ENCODE measurements at places on chromosomes 7 and 10. TPM values are rescaled to one million over a fixed set of nuclear protein-coding genes. Genes with fewer than 3 reads are reported as not detected.

DNA sequence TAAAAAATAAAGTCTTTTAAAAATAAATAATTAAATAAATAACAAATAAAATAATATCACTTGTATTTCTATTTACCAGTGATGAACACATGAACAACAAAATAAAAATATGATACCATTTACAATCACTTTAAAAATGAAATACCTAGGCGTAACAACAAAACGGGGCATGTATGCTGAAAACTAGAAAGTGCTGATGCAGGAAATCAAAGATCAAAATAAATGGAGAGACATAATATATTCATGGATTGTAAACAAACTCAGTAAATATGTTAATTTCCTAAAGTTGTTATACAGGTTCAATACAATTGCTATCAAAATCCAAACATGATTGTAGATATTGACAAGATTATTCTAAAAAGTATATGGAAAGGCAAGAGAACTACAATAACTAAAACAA is 19.2 kb upstream of the SFTPA2 start:
- DNase-seq = no peak

DNA sequence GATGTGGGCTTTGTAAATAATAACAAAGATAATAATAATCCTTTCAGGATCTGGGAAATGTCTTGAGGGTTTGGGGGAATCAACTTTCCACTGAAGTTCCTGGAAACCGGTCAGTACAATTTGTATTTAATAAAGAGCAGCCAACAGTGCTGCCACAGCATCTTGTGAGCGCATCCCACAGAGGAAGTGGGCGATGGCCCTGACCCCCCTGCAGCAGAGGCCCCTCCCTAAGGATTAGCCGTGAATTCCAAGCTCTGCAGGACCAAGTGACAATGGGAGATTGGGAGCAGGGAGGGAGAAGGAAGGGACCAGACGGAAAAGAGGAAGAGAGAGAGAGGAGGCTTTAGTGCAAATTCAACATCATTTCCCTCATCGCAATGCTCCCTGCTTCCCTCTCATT is 349.2 kb downstream of the RNLS start:
- no peak for DNase-seq

DNA sequence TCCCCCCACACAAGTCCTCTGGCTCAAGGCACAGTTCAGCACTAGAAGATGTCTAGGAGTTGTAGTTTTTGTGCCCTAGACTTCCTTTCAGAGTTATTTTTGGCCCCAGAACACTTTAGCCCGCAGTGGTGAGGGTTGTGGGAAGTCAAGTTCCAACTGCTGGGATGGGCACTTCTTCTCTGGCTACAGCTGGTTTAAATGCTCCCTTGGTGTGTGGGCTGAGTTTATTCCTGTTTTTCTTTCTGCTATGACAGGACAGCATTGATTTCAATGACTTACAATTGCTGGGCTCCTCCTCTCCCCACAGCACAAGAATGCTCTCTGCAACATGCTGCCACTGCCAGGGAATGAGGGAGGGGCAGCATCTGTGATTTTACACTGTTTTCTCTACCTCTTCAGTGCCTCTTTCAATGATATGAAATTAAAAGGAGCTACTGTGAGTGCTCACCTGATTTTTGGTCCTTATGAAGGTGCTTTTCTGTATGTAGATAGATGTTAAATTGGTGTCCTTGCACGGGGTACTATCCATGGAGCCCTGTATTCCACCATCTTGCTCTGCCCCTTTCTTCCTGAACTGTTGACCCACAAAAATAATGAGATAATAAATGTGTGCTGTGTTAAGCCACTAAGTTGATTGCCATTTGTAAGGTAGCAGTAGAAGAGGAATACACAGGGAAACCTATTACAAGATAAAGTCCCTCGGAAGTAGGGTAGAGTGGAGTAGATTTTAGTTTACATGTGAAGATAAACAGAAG is 56.3 kb downstream of the SLC13A1 start:
- peak; percentile 95 for DNase-seq

Gene NUTM2A
- total RNA-seq = 0.47 TPM

Gene ASB10
- total RNA-seq = 0.99 TPM

All from myocyte (in vitro differentiated cells).